Activated naive CD4-positive, alpha-beta T cell (primary cell): ENCODE measurements at places on chromosomes 5 and 9.

DNA sequence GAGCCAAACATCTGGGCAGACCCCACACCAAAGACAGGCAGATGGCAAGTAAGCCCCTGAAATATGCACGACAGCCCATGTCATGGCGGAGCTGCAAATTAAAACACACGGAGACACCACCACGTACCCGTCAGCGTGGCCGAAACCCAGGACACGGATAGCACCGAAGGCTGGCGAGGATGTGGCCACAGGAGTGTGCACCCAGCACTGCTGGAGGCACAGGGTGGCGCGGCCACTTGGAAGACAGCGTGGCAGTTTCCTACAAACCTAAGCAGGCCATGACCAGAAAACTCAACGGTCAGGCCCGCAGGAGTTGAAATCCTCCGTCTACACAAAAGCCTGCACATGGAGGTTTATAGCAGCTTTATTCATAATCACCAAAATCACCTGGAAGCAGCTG, 12.8 kb downstream of the SLC9A3 start:
- no peak for DNase-seq

GRCh38 chr9:137219757-137220316, 2.2 kb downstream of the RNF208 start:
- DNase-seq, result no peak

- no peak for DNase-seq
Observed at GRCh38 chr9:132357764-132358163, 3.0 kb upstream of the SETX start.

DNA sequence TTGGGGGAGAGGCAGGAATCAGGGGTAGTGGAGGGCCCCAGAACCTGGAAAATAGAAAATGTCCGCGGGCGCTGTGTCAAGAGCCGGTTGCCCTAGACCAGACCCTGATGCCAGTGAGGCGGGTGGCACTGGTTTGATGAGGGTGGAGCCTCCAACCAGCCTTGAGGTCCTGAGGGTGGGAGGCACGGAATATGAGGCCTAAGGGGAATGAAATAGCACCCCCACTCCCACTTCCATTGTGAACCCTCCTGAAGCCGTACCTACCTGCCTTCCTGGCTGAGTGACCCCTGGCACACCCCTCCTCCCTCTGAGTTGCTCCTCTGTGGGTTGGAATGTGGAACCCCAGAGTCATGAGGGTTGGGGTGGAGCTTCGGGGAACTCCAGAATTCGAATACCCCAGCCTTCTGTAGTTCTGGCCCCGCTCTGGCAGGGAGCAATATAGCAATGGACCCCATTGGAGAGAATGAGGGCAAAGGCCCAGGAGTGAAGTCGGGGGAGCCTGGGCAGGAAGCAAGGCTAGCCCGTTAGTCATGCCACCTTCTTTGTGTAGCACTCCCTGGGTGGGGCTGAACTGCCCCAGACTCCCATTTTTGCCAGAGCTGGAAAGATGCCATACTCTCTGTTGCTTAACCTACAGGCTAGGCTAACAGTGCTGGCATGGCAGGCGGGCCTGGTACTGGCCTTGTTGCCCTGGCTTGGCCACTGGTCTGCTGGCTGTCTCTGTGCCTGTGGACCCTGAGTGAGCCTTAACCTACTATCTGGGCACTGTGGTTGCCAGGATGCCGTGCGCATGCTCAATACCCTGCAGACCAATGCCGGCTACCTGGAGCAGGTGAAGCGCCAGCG, 1.0 kb downstream of the FPGS start:
- no peak for DNase-seq

DNA sequence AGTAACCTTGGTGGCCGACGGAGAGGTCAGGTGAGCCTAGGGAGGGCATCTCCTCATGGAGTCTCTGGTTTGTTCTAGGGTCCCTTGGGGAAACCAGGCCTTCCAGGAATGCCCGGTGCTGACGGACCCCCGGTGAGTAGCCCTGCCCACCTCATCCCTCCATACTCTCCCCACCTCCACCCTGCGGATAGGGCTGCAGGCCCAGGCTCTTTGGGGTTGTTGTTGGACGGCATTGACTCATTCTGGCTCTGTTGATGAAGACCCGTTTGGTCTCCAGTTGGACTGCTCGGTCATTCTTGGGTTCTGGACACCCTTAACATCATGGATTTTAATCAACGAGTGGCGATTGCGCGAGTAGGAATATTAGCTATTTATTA, 112.3 kb upstream of the FCN2 start:
- DNase-seq, result no peak

- DNase-seq, result no peak
Observed at GRCh38 chr5:43049236-43049635, 9.1 kb upstream of the ANXA2R start.

DNA sequence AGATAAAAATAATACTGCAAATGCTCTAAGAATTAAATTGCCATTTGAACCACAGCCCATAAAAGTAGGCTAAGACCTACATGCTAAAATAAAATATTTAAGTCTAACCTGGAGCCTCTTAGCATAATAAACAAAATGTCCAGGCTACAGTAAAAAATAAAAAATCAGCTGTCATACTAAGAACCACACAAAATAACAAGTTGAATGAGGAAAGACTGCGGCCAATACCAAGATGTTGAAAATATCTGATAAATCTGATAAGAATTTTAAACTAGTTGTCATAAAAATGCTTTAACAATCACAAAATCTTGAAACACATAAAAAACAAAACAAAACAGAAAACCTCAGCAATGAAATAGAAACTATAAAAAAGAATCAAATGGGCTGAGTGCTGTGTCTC, 336.9 kb upstream of the MSX2 start:
- no peak for DNase-seq

- no peak for DNase-seq
Observed at GRCh38 chr9:16912197-16912596, 41.7 kb upstream of the BNC2 start.

DNA sequence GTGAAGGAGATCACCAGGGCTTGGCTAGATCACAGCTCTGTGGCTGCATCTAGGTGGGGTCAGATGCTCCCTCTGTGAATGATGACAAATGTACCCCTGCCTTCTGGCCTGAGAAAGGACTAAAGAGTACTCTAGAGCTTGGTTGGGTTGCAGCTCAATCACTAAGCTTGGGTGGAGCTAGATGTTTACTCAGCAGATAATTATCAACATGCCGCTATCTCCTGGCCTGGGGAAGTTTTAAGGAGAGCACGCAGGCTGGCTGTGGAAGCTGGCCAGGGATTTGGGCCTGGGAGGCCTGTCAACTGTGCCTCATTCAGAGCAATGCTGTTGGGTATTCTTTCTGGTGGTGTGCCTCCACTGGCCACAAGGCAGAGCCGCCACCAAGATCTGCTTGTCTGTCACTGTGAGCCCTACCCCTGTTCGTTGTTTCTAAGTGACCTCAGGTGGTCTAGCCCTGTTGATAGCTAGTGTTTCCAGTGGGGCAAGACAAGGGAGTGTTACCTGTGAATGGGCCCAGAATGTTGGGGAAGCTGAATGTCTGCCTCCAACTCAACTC, 181.7 kb downstream of the ADGRV1 start:
- DNase-seq, result no peak
